Activated naive CD4-positive, alpha-beta T cell (primary cell): ENCODE measurements at places on chromosomes 5 and 9.

GRCh38 chr5:149015561-149015960 lies 47.3 kb downstream of the SH3TC2 start:
- DNase-seq, result no peak

DNA sequence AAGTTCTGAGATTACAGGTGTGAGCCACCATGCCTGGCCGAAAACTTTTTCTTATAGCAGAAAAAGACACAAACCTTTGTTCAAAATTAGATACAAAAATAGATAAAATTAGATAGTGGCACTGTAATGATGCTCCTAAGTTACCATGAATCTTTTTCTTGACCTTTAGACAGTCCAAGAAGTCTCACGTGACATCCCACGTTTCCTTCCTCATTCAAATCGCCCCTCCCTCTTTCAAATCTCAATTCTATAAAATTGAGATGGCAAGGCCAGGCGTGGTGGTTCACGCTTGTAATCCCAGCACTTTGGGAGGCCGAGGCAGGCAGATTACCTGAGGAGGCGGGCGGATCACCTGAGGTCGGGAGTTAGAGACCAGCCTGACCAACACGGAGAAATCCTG lies 7.7 kb upstream of the ZCCHC10 start:
- no peak for DNase-seq

DNA sequence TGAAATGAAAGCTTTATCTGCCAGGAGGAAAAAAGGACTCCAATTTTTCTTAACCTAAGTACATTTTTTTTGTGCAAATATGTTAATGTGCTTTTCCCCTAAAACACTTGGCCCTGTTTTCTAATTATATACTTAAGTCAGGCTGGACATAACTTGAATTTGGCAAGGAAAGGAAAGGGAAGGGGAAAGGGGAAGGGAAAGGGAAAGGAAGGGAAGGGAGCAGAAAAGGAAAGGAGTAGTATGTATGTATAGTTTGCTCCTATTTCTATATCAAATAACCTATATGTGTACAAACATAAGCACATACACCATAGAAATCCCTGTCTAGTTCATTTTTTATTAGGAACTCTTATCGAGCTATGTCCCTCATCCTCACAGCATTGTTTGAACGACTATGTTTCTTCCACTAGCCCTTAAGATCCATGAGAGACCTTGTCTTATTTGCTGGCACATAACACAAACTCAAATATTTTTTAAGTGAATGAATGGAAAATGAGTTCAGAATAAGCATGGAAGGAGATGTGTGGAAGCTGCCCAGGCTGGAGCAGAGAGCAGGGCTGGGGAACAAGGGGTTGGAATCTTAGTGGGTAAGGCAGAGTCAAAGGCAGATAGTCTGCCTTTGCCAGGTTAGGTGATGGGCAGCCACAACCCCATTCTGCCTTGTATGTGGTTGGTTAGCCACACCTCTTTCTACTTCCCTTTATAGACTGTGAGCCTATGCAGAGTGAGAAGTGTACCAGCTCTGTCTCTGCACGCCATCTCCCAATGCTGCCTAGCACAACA lies 70.0 kb downstream of the KLHL3 start:
- peak; percentile 16 for DNase-seq

- no peak for DNase-seq
Measured at GRCh38 chr5:148267962-148268361, 632 bp upstream of the SPINK13 start.

DNA sequence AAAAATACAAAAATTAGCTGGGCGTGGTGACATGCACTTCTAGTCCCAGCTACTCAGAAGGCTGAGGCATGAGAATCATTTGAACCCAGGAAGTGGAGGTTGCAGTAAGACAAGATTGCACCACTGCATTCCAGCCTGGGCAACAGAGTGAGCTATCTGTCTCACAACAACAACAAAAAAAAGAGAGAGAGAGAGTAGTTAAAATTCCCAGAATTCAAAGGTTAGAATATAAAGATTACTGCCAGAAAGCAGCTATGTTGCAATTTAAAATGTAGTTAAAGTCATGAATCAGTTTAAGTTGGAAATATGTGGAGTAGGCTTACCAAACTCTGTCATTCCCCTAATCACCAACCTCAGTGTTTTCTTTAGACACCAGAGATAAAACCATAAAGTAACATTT lies 58.7 kb upstream of the SUSD1 start:
- no peak for DNase-seq

DNA sequence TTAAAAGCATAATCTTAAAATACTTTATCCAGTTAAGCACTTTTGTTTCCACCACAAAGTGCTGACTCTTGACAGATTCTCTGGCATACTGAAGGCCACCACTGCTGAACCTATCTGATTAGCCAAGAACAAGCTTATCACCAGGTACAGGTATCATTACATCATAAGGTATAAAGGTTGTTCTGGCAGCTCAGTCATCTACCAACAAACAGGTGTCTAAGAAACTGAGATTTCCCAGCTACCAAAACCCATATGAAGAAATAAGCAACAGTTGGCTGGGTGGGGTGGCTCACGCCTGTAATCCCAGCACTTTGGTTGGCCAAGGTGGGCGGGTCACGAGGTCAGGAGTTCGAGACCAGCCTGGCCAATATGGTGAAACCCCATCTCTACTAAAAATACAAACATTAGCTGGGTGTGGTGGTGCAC lies 5.0 kb downstream of the MTMR12 start:
- no peak for DNase-seq

DNA sequence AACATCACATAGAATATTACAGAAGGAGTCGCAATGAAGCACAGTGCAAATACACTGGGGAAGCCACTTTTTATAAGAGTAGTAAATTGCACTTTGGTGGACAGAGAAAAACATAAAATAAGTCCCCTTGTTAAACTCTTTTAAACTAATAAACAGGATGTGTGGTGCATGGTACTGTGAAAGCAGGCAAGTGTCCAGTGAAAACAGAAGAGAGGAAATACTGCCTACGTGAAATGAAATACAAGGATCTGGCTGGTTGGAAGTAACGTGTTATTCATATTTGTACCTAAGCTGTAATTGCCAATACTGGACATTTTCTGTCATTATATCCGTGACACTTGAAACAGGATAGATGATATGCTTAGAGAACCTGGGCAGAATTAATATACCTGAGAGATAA lies 191.9 kb upstream of the SLC27A6 start:
- DNase-seq, result no peak

DNA sequence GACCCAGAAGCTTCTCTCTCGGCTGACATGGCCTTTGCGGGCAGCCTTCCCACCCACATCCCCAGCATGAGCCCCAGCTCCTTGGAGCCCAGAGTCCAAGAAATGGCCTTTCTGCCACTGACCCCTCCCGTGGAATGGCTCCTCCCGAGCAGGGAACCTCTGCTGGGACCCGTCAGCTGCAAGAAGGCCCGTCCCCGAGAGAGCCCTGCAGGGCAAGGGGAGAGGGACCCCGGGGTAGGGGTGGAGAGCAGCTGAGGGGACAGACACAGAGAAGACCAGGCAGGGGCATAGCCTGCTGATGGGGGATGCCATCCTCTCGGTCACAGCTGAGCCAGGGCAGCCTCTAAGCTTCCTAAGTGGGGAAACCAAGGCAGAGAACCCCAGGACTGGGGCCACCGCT lies 11.2 kb upstream of the NOTCH1 start:
- no peak for DNase-seq

GRCh38 chr9:136808806-136809158 lies 1.0 kb downstream of the RABL6 start:
- no peak for DNase-seq

DNA sequence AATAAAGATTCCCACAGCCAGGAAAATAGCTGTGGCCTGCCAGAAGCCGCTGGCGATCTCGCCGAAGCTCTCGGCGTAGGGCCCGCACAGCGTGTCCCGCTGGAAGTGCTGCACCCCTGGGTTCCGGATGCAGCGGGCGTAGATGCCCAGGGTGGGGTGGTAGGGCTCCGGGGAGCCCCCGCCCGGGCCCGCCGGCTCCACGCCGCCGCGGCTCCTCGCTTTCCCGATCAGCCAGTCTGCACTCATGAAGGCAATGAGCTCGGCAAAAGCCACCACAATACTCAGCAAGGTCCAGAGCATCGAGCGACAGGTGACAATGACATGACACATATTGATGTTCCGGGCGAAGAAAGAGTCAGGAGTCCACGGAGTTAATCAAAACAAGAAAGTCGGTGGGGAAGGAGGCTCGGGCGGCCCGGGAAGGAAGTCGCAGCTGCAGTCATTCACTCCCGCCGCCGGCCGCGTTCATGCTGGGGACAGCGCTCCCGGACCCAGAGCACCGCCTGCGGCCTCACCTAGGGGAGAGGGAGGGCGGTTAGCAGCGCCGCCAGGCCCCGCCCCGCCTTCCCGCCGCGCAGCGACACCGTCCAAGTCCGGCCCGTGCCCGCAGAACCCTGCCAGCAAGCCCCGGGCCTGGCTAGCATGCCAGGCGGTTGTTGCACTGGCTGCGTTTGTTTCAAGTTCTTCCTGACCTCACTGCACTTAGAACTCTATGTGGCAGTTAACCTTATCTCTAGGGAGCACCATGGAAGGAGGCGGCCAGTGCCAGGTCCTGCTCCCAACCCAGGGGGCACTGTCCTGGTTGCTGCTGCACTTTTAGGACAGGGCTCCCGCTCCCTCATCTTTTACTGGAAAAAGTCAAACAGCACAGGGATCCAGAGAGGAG lies 138.4 kb downstream of the LHFPL2 start:
- no peak for DNase-seq

DNA sequence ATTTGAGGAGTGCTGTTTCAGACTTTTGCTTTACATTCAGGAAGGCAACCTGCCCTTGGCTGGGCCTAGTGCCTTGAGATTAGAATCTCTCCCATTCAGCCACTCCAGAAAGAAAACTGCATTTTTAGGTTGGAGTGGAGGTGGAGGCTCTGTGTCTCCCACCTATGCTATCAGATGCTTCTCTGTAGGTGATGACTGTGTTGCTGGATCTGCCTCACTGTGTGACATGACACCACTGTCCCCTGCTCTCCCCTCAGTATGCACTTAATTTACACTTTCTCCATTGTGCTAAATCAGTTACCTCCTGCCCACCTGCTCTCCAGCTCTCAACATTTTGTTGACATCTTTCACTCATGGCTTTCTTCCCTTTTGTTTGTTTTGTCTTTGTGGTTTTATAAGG lies 265.8 kb downstream of the TENT4A start:
- no peak for DNase-seq

DNA sequence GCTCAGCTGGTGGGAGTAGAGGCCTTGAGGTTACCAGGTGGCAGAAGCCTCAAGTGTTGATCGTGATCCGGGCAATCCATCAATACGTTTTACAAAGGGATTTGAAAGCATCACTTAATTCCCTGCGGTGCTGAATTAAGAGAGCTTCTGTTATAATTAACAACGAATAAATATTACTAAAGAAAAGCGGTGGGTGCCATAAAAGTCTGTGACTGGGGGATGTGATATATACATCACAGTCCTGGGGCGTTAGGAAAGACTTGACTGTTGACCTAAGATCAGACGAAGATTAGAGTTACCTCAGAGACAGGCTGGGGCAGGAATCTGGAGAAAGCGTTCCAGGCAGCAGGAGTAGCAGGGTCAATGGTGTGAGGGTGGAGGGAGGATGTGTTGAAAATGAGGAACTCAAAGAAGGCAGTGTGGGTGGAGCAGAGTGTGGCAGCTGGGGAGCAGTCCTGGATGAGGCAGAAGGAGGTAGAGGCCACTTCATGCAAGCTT lies 6.7 kb upstream of the C5orf63 start:
- no peak for DNase-seq
